ENCODE measurements at places on chromosomes 5 and 9. TPM values are rescaled to one million over a fixed set of nuclear protein-coding genes. Genes with fewer than 3 reads are reported as not detected.

The PCDHA9 gene
- total RNA-seq: 2.5 TPM

The FBXO4 gene
- 15.3 TPM for total RNA-seq

The SCGB3A2 gene
- 32.0 TPM for total RNA-seq

The ELAVL2 gene
- total RNA-seq: 0.93 TPM

The CCNI2 gene
- 1.4 TPM for total RNA-seq

The GPR21 gene
- 0.50 TPM for total RNA-seq

The JAKMIP2 gene
- 6.1 TPM for total RNA-seq

The F12 gene
- 16.5 TPM for total RNA-seq

The LCN2 gene
- total RNA-seq: 14.3 TPM

The PHF2 gene
- 18.9 TPM for total RNA-seq

The PCDHAC1 gene
- total RNA-seq: 6.3 TPM

The GRM6 gene
- not detected for total RNA-seq

The SH3TC2 gene
- total RNA-seq: 3.8 TPM

The NR5A1 gene
- total RNA-seq: 0.20 TPM

The SLC2A6 gene
- 7.3 TPM for total RNA-seq

All from hepatocyte (in vitro differentiated cells).